ENCODE measurements at places on chromosomes 16 and 17. TPM values are rescaled to one million over a fixed set of nuclear protein-coding genes. Genes with fewer than 3 reads are reported as not detected.

GRCh38 chr16:58515871-58516767, 802 bp downstream of the SETD6 start:
- DNase-seq, result no peak

Gene GUCY2D
- 0.29 TPM for total RNA-seq

DNA sequence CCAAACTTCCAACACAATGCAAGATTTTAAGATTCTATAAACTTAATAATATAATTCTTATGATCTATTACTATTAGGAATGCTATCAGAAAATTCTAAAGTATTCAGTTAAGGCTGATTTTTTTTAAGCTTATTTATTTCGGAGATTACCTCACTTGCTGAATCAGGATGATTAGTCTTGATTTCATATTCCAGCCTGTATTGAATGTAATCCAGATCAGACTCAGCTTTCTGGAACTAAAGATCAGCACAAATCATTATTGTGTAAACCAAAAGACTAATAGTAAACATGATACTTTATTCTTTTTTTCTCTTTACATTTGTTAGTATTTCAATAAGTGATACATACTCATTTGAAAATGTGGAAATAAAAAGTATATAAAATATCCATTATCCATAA, 23.9 kb downstream of the SKA2 start:
- DNase-seq, result no peak

DNA sequence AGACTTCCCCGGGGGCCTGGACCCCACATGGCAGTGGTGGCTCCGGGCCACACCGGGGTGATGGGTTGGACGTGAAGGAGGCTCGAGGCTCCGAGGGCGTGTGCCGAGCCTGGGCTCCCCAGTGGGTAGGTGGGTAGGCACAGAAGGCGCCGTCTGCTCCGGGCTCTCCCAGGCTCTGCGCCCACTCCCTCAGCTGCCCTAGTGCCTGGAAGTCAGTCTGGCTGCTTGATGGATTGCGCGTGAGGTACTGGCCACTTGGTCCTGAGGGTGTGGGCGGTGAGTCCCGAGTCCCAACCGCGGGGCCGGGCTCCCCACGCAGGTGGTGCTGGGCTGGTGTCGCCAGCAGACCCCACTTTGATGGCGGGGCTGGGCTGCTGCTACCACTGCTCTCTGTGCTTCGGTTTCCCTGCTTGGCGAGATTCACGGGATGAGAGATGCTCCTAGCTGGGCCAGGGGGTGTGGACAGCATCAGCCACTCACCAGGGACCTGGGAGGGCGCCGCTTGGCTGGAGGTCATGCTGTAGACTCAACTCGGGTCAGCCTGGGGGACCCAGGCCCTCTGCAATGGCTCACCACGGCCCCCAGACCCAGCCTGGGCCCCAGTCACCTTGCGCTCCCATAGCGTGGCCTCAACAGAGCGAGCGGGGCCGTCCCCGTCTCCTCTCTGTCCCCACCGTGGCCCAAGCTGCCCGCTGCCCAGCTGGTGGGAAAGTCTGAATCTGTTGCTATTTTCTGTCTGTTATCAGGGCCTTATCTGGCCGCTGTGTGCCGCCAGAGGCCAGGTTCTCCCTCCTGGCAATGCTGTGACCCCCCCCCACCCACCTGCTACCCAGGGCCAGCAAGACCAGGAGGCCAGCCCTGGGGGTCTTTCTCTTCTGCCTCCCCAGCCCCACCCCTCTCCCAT, 26.1 kb downstream of the ZFPM1 start:
- no peak for DNase-seq

GRCh38 chr16:31420037-31420436, 8.1 kb downstream of the COX6A2 start:
- DNase-seq, result no peak

GRCh38 chr17:32269377-32269776, 3.7 kb downstream of the RHBDL3 start:
- DNase-seq, result no peak

Gene SCN4A
- total RNA-seq, result 0.39 TPM
